ENCODE measurements at places on chromosomes 7 and 10.
A peak's percentile ranks its signal among the peaks of the same experiment; 100 is the strongest.

DNA sequence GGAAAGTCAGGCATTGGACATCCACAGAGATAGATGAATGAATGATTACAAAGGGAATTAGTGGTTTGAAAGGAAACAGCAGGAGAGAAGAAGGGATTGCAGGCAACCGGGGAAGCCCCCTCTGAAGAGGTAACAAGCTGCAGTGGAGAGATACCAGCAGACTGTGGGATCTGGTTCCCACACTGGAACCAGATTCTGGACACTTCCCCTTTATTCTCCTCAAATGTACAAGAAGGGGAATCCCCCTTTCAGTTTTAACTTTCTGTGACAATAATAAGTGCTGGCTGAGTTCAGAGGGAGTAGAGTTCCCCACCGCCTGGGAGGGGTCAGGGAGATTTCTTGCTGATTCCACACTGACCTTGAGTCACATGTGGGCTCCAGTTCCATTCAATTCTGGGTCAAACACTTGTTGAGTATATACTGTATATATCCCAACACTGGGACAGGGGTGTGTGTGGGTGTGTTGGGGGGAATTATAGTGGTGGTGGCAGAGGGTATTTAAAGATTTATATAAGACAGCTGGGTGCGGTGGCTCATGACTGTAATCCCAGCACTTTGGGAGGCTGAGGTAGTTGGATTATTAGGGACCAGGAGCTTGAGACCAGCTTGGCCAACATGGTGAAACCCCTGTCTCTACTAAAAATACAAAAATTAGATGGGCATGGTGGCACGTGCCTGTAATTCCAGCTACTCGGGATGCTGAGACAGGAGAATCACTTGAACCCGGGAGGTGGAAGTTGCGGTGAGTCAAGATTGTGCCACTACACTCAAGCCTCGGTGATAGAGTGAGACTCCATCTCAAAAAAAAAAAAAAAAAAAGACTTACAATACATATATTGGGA lies 16.5 kb upstream of the DDIT4 start:
- DNase-seq, result peak; percentile 22

- no peak for DNase-seq
These were observed 87.5 kb downstream of the ANKRD7 start for GRCh38 chr7:118312051-118312450.

DNA sequence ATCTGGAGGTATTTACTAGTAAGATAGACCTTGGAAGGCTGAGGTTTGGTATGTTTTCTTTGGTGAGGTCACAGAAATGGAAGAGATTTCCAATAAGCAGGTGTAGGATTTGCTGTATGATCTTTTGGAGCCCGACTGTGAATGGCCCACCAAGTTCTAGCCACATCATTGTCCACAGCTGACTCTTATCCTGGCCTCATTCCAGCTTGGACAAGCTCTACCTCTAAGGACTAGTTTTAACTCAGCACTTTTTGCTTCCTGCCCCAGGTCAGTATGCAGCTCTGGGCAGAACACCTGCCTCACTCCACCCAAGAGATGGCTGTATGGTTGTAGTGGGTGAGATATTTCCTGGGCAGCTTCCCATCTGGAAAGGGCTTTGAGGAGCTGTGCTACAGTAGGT lies 6.1 kb upstream of the CPA4 start:
- no peak for DNase-seq

DNA sequence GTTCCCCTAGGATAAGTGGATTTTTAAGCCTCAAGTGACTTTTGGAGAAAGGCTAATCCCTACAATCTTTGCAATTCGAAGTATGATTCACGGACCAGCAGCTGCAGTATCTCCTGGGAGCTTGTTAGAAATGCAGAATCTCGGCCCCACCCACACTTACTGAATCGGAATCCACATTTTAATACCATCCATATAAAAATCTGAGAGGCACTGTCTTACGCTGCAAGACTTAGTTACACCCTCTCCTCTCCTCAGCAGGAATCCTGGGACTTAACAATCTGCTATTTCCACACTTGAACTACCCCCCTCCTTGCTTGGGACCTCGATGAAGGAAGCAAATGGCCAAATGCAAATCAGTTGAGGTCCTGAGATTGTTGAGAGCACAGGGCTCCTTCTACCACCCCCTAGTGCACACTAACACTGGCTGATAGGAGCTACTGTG lies 21.0 kb downstream of the ITPRIP start:
- no peak for DNase-seq

DNA sequence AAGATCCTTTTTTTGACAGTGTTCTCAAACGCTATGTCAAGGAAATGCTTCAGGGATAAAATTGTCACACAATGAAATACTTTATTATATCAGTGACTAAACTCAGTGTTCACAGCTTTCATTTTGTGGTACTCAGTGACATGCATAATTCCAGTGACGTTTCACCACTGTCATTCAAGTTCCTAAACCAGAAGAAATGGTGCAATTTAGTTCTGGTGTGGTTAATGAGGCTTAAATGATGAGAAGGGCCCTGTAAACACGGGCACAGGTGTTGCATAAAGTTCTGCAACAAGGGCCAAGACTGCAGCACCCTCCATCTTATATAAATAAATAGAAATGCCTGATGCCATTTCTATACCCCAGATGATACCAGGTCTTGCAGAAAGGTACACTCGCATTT lies 1247.1 kb downstream of the GATA3 start:
- DNase-seq, result no peak

- DNase-seq, result no peak
These were observed 160.4 kb upstream of the LAMB4 start for GRCh38 chr7:108290459-108291151.

- peak; percentile 27 for DNase-seq
These were observed 11.5 kb upstream of the MALSU1 start for GRCh38 chr7:23287612-23288011.

DNA sequence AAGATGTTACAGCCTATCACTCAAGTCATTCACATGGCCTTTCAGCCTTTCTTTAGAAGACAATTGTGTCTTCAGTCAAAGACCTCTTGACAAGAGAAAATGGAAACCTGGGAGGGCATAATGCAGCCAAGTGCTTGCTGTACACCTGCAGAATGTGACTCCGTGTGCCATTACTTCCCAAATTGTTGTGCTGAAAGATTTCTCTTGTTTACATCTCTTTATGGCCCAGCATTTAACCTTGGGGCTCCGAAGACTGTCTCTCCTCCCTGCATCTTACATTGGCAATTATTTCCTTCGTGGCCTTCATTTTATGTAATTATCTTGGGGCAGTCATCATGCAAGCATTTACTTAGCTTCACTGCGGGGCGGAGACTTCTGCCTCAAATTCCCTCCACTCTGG lies 287.0 kb downstream of the TCF7L2 start:
- no peak for DNase-seq

GRCh38 chr10:72379062-72379461 lies 24.3 kb upstream of the DNAJB12 start:
- DNase-seq, result peak; percentile 10

DNA sequence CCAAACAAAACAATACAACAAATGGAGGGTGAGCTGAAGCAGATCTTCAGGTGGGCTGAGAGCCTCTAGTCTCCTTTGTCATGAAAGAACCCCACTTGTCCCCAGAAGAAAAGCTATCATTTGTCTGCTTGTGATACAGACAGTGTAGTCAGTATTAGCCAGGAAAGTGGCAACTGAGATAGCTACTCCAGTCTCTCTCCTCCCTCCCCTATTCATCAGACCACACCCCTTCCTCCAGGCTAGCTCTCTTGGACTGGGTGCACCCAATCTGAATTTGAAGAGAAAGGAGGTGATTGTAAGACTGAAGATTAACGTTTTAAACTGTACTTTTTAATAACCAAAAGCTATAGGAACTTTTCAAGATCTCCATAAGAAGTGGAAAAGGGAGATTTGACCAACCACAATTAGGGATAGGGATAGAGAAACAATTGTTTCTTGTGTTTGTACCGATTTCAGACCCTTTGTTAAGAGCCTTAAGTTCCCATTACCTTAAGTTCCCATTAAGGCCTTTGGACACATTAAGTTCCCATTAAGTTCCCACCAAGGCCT lies 14.1 kb downstream of the BMPR1A start:
- DNase-seq, result no peak

- DNase-seq, result no peak
These were observed 42.5 kb downstream of the DPCD start for GRCh38 chr10:101630633-101630920.

- peak; percentile 52 for DNase-seq
These were observed 48.6 kb upstream of the SLIT1 start for GRCh38 chr10:97234400-97234799.

DNA sequence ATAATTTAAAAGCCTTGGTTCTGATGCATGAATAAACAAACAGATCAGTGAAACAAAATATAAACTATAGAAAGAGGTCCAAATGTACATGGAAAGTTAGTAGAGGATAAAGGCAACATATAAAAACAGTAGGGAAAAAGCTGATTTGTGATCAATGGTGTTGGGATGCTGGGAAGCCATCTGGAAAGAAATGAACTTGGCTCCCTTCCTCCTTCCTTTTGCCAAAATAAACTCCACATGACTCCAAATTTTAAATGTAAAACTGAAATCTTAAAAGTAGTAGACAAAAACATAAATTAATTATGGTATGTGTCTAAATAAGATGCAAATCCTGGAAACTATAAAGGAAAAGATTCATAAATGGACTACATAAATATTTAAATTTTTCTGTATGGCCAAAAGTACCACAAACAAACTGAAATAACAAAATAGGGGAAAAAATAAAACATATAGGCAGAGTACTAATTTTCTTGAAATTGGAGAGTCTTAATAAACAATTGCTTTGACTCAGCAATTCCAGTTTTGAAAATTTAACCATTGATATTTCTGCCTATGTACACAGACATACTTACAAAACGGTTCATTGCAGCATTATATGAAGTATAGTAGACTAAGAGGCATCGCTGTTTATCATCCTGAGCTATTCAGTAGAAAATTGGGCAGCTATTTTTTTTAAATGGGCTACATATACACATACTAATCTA lies 77.0 kb upstream of the TRIM24 start:
- no peak for DNase-seq

- DNase-seq, result no peak
These were observed 5.3 kb downstream of the CTBP2 start for GRCh38 chr10:125155101-125155500.

DNA sequence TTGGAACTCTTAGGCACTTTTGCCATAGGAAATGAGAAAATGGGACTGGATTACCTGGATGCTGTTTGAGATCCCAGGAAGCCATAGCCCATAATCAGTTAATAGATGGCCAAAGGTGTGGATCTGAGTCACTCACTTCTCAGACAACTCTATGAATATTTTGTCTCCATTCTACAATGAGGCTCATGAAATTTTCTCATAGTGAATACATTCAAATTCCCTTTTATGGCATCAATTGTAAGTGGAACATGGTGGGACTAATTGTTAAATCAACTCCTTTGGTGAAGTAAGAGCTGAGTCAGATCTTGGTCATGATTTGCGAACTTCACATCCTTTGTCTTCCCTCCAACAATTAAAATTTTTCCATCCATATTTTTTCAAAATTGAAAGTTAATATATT lies 222.1 kb downstream of the ARL4A start:
- no peak for DNase-seq

GRCh38 chr7:119090851-119091250 lies 866.3 kb downstream of the ANKRD7 start:
- no peak for DNase-seq

DNA sequence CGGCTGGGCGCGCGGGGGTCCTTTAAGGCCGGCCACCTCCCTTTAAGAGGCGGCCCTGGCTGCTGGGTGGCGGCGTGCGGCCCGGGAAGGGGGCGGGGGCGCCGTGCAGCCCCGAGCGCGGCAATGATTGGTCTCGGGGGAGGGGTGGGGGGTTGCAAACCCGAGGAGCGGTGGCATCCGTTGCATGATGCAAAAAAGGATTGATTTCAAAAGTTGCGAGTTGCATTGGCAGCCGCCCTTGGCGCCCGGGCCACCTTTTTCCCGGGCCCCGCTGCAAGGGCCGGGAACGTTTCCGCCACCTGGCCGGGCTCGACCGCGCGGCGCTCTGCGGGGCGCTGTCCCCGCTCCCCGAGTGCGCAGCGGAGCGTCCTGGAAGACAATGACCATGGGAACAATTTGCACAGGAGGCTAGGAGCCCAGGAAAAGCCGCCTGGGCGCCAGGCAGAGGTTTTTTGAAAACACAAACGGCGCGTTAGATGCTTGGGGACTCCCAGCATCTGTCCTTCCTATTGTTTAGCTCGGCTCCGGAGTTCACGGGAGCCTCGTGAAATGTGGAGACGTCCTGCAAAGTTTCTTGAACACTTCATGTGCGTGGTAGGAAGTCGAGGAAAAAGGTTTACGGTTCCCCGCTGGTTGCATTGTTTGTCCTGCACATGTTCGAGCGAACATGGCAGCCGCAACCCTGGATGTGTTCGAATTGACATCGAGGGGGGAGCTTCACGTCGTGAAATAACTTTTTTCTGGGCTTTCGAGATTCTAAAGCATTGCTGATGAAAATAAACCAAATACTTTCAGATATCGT lies at the start of gene SEPHS1:
Gene SEPHS1, minus strand, starts transcription at position 78 of the 802 bp plus-strand sequence. CDS start 3,343 bp downstream, outside the sequence.
- peak; percentile 95 for DNase-seq

- DNase-seq, result no peak
These were observed 46.3 kb downstream of the MRPL32 start for GRCh38 chr7:42978496-42978895.

DNA sequence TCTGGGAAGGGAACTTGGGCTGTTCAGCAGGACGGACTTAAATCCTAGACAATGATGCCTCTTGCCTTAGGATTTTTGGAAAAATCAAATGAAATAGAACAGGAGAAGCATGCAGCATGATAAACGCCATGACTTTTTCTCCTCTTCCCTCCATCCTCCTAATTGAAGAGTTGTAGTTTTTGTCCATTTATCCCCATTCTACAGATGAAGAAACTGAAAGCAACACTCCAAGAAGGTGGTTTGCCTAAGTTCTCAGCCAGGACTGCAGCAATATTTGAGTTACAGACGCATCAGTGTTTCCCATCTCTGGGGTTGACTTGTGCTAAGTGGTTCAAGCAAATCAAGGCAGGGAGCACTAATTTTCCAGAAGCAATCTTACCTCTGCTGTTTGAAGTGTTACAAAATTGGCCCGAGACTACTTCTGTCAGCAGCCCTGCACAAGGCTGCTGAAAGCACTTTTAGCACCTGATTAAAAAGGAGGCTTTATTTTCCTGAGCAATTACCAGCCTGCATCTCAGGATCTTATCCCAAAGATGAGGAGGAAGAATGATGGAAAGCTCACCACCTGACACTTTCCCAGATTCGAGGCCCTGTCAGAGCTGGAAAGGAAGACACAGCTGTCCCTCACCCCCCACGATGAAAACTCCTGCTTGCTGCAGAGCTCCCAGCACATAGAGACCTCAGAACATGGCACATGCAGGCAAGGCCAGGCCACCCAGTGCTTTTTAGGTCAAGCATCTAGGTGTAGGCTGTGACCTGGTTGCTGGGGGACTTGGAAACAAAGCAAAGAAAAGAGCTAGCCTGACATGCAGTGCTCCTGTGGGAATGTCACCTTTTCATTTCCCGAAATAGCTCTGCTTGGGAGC lies 19.7 kb upstream of the C10orf71 start:
- DNase-seq, result no peak

DNA sequence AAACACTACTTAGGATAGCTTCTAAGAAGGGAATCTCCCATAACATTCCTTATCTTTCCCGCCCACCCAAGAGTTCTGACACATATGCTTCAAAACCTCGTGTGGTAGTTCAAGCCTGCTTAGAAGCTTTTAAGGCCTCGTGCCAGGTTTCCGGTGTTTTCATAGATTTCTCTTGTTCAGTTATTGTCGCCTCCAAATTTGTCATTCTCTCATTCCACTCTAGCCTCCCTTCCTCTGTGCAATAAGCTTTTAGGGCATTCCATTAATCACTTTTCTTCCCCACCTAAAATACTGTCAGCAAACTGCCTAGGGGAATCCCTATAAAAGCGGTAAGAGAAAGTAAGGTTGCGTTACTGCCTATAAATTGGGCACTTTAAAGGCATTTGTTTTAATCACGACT lies 718 bp upstream of the BPGM start:
- no peak for DNase-seq
